ENCODE measurements at places on chromosomes 7 and 10. TPM values are rescaled to one million over a fixed set of nuclear protein-coding genes. Genes with fewer than 3 reads are reported as not detected.
A peak's percentile ranks its signal among the peaks of the same experiment; 100 is the strongest.

DNA sequence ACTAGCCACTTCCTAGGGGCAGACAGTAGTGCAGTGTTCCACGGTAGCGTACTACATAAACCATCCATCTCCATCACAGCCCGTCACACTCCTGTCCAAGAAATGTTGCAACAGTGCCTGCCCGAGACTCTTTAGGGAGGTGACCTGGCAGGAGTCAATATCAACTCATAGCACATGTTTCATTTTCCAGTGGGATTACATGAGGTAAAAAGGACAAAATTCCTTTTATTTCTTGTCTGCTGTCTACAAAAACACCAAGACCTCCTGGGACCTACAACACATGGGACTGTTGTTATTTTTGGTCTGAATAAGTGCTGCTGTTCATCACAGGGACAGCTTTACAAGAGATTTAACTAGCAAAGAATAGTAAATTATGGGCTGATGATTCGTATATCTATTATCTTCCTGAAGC lies 99.9 kb downstream of the MPP7 start:
- DNase-seq: no peak

- DNase-seq: peak; percentile 63
These were observed 70.6 kb downstream of the CDK6 start for GRCh38 chr7:92765725-92766124.

The OR2A5 gene
- not detected for total RNA-seq

The GPR15LG gene
- not detected for total RNA-seq

DNA sequence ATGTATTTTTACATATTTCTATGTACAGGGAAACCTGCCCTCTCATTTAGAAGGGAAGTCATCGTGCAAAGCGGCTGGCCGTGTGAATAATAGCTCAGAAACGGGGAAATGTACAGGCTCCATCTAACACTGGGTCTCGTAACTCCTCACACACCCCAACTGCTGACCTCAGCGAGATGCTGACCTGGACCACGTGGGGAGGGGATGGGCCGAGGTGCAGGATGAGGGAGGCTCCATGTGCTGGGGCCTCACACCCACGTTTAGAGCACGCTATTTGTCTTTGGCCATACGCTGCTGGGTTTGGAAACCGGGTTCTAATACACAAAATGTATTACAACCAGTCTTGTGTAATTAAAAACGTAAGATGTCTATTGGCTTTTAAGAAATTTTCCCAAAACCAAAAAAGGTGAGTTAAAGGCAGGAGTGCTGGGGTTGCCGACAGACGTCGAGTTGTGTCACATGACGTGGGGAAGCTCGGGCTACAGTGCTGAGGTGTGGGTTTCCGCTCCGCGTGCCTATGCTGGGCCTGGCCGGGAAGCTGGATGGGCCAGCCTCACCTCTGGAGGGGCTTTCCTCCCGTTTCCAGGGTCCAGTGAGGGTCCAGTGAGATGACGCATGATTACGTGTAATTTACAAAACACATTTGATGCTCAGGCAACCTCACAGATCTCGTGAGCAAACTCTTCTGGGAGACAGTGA lies 215.6 kb downstream of the DNAJB6 start:
- no peak for DNase-seq

DNA sequence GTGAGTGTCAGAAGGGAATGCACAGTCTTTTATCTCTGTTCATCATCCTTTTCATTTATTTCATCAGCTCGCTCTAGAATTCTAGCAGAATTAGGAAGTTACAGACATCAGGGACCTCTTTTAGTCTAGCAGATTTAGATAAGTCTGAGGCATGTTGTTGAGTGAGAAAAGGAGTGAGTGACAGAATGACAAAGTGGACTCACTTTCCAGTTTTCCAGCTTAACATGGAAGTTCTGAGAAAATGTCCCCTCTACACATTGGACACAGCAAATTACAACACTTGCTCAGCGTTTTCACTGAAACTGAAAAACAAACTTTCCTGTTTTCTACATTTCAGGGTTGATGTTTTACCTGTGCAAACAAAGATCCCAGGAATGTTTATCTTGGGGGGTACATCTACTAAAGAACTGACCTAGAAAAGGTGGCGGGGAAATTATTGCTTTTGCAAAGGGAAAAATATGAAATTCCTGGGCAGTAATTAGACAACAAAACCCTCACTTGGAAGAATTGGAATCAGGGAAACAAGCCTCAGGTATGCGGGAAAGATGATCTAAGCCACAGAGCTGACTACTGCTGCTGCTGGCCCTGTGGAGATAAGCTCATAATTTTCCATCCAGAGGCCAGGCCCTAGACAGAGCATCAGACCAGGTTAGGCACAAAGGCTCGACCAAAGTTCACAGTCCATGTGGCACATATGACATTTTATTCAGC lies 14.6 kb upstream of the CYP3A5 start:
- DNase-seq: no peak

The EPO gene
- not detected for total RNA-seq

GRCh38 chr7:30778255-30779025 lies 7.2 kb downstream of the MINDY4 start:
- no peak for DNase-seq

DNA sequence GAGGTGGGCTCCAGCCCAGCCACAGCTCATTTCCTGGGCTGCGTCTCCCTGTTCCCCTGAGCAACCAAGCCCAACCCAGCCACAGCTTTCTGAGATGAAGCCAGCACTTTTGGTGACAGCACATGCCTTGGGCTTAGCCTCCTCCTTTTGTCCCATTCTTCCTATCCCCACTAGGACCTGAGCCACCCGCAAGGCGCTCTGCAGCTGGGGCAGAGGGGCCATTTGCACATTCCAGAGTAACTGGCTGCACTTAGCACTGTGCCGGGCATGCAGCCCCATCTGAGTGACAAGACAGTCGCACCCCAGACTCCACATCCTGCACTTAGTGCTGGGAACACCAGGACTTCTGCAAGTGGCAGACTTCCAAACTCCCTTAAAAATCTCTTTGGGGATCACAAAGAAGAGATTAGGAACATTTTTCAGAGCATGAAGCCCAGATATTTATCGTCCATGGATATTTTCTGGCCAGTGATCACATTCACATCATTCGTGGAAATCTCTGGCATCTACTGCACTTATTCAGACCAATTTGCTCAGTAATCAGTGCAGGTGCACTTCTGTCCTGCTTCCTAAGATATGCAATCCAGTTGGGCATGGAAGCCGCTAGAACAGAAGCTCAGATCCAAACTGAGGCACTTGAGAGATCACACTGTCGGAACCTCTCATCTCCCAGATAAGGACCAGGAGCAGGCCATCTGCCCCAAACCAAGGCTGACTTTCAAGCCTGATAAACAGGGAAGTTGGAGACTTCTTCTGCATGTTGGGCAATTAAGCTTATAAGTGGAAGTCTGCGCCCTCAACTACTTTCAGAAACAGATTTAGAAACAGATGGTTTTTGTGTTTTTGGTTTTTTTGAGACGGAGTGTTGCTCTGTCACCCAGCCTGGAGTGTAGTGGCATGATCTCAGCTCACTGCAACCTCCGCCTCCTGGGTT lies 26.4 kb downstream of the CHST15 start:
- DNase-seq: no peak

The CDH23 gene
- not detected for total RNA-seq

Data from Caki2 (cell line).